ENCODE measurements at places on chromosomes 4 and X. TPM values are rescaled to one million over a fixed set of nuclear protein-coding genes. Genes with fewer than 3 reads are reported as not detected.
A peak's percentile ranks its signal among the peaks of the same experiment; 100 is the strongest.

The POF1B gene
- not detected for total RNA-seq

The NSG1 gene
- 47.0 TPM for total RNA-seq

DNA sequence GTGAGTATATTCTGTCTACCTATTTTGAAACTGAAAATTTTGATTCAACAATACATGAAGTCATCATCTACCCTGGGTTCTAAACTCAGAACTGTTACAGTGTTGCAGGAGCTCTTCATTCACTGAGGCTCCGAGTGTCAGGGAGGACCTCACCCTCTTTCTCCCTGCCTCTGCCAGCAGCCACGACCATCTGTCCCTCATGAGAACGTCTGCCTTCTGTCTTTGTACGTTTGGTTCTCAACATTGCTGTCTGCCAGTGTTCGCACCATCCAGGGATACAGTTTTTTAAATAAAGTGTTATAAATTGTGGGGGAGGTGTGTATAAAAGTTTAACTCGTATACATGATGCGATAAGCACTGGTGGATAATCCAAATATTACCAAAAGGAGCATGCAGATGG, 55.5 kb downstream of the TRAPPC11 start:
- no peak for ATAC-seq

The TASL gene
- not detected for total RNA-seq

The TCEANC gene
- total RNA-seq = 3.9 TPM

The LNX1 gene
- total RNA-seq = 13.2 TPM

The TRIML2 gene
- 0.56 TPM for total RNA-seq

GRCh38 chr4:143668930-143669552, 31.4 kb downstream of the FREM3 start:
- ATAC-seq = no peak

DNA sequence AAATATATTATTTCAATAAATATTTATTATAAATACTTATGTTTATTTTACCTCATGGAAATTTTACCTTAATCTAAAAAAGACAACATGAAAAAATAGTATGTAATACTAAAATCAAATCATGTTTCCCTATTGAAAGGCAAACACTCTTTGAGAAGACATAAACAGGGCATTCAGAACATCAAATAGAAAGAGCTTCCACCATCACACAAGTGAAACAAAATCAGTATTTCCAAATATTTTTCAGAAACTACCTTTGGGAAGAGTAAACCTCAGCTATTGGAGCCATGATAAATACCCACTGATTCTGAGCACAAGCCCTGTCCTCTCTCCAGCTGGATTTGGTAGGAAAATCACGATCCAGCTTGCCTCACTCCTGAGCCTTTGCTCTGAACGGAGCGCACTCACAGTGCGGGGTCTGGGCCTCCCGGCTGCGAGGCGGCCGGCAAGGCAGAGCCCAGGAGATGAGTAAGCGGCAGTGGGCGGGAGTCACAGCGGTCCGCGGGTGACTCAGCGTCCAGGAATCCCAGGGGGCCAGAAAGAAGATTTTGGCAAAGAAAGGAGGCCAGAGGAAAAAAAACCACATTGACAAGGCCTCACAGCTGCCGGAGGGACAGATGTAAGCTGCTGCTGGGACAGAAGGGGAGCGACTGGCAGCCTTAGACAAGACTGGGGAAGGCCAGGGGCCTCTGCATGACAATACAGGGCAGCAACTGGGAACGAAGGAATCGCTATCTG, 14.7 kb upstream of the ANXA5 start:
- peak; percentile 100 for ATAC-seq

The SMIM10L2A gene
- total RNA-seq = 11.2 TPM

The SMR3B gene
- 0.32 TPM for total RNA-seq

- no peak for ATAC-seq
These were observed 57.4 kb downstream of the SCD5 start for GRCh38 chr4:82741188-82741587.

DNA sequence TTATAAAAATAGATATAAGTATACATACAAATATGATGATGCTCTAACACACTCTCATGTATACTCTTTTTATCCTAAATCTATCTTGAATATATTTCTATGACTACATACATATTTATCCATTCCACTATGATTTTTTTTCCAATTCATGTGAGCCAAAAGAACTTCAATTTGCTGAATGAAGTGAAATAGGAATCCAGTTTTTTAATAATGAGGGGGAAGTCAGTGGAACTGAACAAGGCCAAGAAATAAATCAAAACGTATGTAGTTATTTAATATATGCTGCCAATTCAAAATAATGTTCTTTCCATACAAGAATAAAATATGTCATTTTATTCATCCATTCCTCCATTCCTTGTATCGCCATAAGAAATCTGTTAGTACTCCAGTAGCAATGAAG, 6.1 kb upstream of the PALLD start:
- ATAC-seq = no peak

- ATAC-seq = peak; percentile 19
These were observed 160.9 kb downstream of the SH2D1A start for GRCh38 chrX:124507246-124507645.

The AVPR2 gene
- 0.18 TPM for total RNA-seq

DNA sequence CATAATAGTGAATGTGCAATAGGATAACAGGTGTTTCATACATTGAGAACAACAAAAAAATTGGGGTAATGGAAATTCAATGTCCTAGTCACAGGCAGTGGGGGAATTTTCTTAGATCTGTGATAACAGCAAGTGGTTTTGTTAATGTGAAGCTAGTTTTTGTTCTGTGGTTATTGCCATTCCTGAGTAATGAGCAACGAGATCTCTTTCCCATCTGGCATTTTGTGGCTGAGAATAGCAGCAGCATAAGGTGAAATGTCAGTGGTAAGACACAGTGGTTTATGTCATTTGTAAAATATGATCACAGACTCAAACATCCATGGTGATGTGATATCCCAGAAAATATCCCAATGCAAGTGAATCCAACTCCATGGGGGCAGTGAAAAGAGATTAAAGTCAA, 497.5 kb downstream of the KCNIP4 start:
- ATAC-seq = no peak

The HERC5 gene
- total RNA-seq = 0.54 TPM

The BBS12 gene
- 4.5 TPM for total RNA-seq

The SASH3 gene
- total RNA-seq = not detected

- ATAC-seq = no peak
These were observed 454.4 kb upstream of the ATOH1 start for GRCh38 chr4:93373893-93374860.

The C4orf36 gene
- 2.0 TPM for total RNA-seq

The AWAT2 gene
- not detected for total RNA-seq

- ATAC-seq = no peak
These were observed 395.8 kb upstream of the MAGEB18 start for GRCh38 chrX:25742334-25742733.

The PAGE2 gene
- not detected for total RNA-seq

DNA sequence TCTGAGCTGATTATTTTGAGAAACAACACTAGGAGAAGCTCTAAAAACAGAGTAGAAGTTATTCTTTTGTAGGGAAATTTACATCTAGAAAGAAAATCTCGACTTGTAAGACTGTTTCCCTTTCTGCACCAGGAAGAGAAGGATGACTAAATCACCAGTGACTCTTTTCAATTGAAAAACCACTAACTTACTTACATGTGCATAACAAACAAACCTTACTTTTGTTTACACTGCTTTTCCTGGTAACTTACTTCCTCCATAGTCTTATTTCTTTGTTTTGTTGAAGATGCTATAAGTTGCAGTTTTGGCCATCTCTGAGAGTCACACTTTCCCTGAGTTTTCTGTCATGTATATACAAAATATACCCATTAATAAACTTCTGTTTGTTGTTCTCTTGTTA, 293.6 kb upstream of the FAT4 start:
- ATAC-seq = no peak

DNA sequence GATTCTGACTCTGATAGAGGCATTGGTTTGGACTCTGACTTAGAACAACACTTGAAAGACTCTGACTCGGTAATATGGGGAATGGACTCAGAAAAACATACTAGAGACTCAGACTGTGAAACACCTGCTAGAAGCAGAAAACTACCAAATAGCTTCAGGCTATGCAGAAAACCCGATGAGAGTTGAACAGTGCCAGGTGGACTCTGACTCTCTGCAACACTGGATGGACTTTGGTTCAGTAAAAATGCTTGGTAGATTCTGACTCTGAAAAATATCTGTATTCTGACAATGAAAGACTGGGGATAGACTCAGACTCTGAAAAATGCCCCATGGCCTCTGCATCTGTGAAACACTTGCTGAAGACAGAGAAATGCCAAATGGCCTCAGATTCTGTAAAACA, 215.1 kb upstream of the HDX start:
- ATAC-seq = no peak

DNA sequence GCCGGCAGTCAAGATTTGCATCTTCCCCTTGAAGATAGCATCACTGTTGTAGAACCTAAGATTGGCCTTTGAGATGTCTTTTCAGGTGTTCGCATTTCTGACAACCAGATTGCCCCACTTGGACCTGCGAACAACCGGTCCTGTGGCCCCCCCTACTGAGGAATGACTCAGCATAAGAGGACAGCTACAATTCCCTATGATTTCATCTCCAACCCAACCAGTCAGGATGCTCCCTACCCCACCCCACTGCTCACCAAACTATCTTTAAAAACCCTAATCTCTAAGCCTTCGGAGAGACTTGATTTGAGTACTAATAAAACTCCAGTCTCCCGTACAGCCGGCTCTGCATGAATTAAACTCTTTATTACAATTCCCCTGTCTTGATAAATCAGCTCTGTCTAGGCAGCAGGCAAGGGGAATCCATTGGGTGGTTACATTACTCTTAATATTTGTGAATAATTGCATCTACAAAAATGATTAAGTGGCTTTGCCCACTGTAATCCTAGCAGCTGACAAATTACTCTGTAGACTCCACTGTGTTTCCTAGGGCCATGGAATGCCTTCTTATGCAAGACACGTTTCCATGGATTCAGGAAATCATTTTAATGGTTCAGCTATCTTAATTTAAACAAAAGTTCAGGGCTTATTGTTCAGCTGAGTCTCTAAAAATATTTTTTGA, 95.4 kb downstream of the GPR143 start:
- ATAC-seq = peak; percentile 79

GRCh38 chr4:144338834-144339233, 198.3 kb upstream of the GYPA start:
- no peak for ATAC-seq

DNA sequence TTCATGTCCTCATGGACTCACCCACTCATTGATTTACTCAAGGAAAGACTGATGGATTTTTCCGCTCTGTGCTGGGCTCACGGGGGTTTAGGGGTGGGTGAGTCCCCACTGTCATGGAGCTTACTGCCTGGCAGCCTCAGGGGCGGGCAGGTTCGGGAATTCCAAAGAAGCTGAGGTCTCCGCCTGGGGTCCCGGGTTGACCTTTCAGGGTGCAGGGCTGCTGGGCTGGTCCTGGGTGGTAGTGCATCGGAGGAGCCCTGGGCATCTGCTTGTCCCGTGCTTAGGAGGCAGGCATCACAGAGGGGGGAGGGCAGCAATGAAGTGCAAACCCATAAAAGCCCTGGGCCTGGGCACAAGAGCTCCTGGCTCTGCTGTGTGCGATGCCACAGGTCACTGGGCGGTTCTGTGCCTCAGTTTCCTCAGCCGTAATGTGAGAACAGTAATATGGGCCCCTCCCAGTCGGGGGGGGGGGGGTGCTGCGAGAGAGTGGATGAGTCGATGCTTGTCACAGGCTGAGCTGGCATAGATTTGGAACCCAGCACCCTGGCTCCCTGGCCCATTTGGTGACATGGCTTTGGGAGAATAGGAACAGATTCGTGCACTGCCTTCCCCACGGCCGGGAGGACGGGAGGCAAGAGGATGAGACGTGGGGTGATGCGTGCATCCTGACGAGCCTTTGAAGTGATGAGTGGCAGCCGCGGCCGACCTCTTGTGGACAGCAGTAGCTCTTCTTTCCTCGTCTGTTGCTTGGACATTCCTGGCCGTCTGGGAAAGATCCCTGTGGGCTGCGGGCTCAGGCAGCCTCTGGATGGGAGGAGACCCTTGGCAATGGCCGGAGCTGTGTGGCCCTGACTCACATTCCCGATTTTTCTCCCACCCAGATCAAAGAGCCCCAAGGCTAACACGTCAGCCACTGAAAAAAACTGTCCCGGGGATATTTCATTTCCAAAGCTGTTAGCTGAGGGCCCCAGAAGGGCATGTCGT, 42.0 kb downstream of the PSAPL1 start:
- ATAC-seq = peak; percentile 14

DNA sequence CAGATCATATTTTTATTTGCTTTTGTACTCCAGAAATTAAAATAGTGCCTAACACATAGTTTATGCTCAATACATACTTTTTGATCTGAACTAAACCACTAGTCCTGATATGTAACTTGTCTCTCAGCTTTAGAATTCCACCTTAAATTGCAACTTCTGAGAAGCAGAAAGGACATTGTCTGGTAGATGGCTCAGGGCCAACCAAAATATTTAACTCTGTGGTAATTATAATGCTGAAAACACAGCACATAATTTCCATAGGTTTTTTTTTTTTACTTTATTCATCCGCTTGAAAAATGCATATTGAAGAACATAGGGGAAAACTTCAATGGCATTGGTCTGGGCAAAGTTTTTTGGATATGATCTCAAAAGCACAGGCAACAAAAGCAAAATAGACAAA, 59.3 kb downstream of the AREG start:
- no peak for ATAC-seq

GRCh38 chr4:150321113-150321512, 242.9 kb downstream of the DCLK2 start:
- ATAC-seq = no peak

DNA sequence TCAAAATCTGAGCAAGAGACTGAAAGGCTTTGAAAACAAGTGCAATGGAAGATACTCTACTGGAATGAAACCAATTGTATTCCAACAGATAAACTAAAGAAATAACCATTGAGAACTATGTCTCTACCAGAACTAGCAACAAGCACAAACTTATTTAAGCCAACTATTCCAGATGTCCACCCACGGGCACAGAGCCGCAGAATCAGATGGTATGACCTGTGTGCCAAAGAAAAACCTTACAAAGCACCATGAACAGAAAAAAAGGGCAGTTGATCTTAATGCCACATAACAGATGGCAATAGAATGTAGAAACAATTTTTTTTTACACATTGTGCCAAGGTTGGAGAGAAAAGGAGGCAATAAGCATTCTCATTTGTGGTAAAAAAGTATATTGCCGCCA, 269.3 kb upstream of the ADGRL3 start:
- ATAC-seq = no peak

The GDPD2 gene
- total RNA-seq = 8.2 TPM

- ATAC-seq = no peak
These were observed 1021.8 kb downstream of the STPG2 start for GRCh38 chr4:97121493-97121892.

GRCh38 chrX:41971346-41971745, 48.0 kb upstream of the CASK start:
- no peak for ATAC-seq

The SPATA4 gene
- 1.1 TPM for total RNA-seq

The PAK3 gene
- 46.4 TPM for total RNA-seq

GRCh38 chrX:29555465-29556091, 659.8 kb upstream of the MAGEB2 start:
- ATAC-seq = no peak

- ATAC-seq = no peak
These were observed 46.7 kb upstream of the IL2 start for GRCh38 chr4:122503214-122503613.

- no peak for ATAC-seq
These were observed 16.0 kb downstream of the NBDY start for GRCh38 chrX:56744996-56745395.

The YY2 gene
- 2.0 TPM for total RNA-seq

- ATAC-seq = no peak
These were observed 303.0 kb upstream of the TACR3 start for GRCh38 chr4:104022831-104023230.

The CCKAR gene
- not detected for total RNA-seq
